Inflammatory macrophage treated with lipopolysaccharide for 1 hour (primary cell): ENCODE measurements at places on chromosomes 6 and 20.

DNA sequence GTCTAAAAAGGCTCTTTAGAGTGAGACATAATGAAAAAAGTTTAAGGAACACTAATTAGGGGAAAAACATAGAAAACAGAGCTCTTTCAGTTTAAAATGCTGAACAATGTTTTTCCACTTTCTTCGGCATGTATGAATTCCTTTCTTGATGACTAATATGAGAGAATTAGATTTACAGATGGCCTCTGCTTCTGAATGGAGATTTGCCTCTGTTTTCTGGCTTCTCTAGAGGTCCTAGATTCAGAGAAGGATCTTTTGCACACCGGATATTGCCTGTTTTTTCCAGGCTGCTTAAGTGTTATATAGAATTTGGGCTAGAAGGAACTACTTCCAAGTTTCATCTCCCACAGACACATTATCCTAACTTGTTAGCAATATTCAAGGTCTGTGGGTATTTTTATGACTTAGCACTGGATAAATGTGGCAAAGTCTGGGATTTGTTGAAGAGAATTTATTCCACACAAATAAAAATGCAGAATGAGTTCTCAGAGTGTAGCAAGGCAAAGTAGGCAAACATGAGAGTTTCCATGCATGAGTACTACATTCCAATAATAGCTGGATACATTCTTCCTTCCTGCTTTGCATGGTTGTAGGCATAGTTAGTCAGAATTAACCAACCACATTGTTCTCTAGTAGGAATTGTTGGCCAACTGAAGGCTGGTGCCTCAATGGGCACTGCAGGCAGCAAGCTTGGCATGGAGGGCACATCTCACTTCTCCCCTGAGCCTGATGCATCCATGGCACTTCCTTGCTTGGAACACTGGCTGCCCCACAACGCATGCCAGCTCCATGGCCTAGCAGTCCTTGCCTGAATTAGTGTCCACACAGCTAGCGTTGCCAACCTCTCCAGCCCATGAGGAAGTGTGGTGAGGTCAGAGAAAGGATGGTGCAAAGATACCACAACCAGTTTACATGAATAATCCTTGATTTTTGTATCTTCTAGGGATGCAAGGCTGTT, 224.2 kb downstream of the CLIC5 start:
- DNase-seq, result no peak

- no peak for DNase-seq
Measured at GRCh38 chr6:138965971-138966370, 22.1 kb downstream of the REPS1 start.

DNA sequence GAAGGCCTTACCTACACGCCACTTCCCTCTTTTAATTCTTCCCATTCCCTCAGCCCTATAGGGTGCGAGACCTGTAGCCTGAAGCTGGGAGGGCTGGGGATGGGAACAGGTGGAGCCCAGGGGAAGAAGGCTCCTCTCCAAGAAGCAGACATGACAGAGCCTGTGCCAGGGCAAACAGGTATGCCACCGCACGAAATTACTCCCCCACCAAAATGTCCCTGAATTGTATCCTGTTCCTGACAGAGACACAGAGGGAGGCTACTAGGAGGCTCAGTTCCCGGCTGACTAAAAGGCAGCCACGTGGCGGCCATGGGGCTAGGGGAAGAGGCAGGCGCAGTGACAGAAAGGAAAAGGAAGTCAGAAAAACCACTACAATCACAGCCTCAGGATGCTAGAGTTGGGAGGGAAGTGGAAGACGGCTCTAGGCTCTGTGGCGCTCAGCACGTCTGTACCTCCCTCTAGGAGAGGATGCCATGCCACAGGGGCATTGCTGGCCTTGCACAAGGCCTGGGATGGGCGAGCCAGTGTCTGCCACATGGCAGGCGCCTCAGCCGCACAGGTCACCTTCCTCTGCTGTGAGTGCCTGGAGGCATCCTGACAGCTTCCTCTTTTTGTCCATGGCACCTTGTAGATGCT, 27.7 kb downstream of the TFEB start:
- DNase-seq, result peak; percentile 69

DNA sequence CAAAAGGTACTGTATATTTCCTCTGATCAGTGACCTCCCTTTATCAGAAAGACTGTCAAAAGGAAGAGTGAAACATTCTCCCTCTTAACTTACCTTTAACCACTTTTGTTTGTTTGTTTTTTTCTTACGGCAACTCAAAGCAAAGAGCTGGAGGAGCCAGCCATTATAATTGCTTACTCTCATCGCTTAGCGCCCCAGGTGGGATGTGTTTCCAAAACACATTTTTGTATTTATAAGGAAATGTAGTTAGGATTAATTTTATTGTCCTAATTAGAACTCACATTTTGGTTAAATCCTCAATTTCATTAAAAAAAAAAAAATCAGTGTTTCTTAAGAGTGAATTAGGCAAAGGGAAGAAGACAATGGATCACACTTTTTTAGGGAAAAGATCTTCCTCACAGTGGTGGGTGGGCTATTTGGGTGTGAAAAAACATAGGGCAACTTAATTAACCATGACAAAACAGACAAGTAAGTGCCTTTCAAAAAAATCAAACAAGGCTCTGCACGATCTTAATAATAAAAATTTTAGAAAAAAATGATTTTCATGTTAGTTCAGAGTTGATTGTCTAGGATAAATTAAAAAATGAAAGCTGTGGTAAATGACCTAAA, 1.2 kb upstream of the PHACTR2 start:
- DNase-seq, result no peak

- DNase-seq, result no peak
Measured at GRCh38 chr6:81939766-81940165, 187.3 kb upstream of the TENT5A start.

DNA sequence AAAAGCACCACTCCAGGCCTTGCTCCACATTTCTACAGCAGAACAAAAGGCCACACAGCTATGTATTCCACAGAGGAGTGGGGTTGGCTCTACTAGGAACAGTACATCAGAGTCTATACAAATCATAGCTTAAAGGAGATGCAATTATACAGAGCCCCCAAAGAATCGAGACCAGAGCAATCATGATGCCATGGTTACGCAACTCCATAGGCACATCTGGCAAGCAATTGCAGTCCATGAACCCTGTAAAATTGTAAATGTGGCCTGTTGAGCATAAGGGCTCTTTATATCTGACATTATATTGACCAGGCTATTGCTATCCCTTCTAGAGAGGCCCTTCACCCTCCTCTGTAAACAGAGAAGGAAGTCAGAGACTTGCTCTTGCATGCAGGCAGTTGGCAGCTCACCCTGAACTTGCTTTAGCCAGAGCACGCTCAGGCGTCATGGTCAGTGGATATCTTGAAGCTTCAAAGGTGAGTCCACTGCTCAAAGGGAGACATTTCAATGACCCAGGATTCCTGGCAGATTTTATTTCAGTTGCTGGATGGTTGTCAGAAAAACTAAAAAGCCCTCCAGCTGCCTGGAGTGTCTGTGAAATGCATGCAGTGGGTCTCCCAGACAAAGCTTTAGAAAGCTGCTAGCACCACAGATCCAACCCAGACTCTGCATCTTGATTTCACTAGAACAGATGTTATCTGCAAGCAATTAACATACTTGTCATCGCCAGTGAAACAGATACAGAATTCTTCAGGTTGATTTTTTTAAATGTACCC, 357.2 kb downstream of the CENPW start:
- no peak for DNase-seq

DNA sequence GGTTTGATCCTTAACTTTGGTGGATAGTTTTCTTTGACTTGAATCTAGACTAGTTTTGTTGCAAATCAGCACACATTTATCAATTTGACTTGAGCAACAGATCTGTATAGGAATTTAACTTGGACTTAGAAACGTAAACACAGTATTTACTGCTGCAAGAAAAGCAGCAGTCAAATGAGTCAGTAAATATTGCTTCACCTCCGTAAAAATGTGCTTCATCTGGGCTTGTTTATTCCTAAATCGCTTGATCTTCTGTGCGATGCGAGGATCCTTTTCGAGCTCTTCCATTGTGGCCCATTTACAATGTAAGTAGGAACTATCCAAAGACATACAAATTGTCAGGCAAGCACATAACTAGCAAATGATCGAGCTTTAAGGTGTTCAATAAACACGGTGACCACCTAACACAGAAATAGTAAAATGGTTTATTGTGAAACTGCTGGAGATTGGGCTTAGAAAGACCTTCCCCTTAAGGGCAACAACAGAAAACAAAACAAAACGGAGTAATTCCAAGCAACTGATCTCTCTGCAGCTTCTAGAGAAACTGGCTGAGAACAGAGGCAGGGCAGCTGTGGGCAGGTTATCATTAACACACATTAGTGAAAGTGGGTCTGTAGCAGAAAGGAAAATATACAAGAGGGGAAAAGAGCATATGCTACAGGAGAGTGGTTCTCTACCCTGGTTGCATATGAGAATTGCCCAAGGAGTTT, 120.8 kb downstream of the CHD6 start:
- DNase-seq, result no peak

DNA sequence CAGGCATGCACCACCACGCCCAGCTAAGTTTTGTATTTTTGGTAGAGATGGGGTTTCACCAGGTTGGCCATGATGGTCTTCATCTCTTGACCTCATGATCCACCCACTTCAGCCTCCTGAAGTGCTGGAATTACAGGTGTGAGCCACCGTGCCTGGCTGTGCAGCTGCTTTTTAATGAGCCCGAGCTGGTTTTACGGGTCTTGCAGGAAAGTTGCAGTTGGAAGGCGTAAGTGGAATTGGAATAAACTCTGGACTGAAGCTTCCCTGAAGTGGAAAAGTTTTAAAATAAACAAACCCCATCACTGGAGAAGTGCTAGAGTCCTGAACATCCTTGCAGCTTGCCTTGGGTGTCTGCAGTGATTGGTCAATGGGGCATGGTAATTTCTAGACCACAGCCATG, 40.4 kb downstream of the KIF25 start:
- DNase-seq, result no peak

- no peak for DNase-seq
Measured at GRCh38 chr20:63957004-63957689, 931 bp upstream of the UCKL1 start.

DNA sequence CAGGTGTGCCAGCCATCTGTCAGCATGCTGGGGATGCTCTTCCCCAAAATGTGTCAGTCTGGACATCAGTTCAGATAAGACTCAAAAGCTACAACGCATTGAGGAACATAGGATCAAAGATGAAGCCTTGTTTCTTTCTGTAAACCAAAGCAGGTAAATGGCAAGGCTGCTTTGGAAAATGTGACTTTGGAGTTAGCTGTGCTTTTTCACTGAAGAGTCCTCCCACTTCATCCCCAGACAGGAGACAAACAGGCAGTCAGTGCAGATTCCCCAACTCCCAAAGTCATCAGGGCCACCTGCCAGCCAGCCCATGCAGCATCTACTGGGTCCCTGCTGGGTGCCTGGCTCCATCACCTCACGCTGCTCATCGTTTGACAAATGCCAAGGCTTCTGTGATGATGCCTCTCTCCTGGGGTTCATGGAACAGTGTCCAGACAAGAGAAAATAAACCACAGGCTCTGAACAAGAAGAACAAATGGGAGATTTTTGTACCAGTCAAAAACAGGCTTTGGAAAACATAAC, 205.0 kb upstream of the BTBD3 start:
- no peak for DNase-seq

DNA sequence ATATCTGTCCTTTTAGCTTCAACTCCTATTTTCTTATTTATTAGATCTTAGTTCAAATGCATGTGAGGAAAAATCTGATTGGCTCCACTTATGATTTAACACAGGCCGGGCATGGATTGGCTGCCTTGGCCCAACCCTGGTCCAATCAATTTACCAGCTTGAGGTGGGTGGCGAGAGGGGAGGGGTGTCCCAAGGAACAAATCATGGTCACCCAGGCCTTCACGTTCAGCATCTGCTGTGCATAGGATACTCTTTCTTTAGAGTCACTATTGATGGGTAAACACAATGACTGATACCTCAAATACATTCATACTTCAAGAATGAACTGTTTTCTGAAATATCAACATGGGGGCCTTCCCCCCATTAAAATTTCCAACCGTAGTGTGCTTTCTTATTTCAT, 14.9 kb upstream of the BACH2 start:
- DNase-seq, result no peak

- DNase-seq, result peak; percentile 53
Measured at GRCh38 chr20:54062812-54063280, 7.5 kb downstream of the BCAS1 start.

DNA sequence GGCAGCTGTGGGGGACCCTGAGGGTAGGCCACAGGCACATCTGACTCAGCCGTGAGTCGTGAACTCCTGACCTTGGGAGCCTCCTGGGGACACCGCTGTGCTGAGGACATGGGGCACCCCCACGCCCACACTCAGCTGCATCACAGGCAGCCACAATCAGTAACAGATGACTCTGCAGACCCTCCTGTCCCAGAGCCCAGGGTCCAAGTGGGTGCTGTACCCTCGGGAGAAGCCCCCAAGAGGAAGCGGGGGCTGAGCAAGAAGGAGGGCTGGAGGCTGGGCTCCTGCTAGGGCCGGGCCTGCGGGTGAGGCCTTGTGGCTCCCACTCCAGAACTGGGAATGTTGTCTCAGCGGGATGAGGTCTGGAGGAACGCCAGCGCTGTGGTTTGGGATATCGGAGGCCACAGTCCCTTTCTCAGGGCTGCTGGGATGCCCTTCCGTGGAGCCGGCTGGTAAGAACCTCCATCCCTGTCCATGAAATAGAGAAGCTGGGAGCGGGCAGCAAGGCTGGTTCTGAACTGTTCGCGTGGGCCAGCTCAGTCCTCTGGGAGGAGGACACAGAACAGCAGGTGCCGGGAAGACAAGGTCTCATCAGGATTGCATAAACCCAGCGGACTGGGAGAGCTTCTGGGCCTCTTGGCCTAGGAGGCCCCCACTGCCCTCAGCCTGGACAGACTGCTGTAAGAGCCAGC, 3.1 kb upstream of the LAMA5 start:
- peak; percentile 49 for DNase-seq

GRCh38 chr6:11645016-11645415, 107.5 kb downstream of the TMEM170B start:
- no peak for DNase-seq

GRCh38 chr20:19886661-19887288, 128.7 kb downstream of the RIN2 start:
- DNase-seq, result no peak

DNA sequence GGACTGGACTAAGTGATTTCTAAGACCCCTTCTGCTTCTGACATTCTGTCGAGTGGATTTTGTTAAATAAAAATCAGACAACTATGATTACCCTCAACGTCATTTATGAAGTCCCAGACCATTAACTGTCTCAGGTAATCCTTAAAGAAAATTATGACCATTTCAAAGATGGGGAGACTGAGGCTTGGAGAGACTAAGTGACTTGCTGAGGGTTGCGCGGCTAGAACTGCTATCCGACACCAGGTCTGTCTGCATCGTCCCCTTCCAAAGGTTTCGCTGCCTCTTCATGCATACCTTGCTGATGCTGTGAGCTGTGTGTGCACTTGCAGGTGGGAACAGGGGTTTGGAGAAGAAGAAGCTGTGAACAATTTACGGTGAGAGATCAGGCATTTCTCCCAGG, 3.1 kb downstream of the SNPH start:
- no peak for DNase-seq
